ENCODE measurements at places on chromosomes 6 and 20.
A peak's percentile ranks its signal among the peaks of the same experiment; 100 is the strongest.

GRCh38 chr6:121944354-121944753 lies 455.1 kb upstream of the HSF2 start:
- no peak for DNase-seq

DNA sequence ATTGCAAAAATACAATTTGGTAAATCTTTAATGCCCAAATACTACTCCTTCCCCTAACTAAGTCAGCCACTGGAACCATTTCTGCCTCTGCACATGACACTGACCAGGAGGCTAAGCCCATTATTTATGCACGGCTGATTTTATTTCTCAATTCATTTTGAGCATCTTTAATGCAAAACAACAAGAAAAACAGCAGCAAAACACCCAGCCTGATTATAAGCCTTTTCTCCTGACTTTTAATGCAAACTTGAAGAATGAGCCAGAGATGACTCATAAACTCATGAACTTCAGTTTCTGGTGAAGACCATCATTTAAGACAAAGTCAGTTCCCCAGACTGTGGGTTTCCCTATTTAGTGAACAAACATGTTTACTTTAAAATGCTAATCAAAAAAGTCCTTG lies 51.6 kb downstream of the CYP24A1 start:
- no peak for DNase-seq

DNA sequence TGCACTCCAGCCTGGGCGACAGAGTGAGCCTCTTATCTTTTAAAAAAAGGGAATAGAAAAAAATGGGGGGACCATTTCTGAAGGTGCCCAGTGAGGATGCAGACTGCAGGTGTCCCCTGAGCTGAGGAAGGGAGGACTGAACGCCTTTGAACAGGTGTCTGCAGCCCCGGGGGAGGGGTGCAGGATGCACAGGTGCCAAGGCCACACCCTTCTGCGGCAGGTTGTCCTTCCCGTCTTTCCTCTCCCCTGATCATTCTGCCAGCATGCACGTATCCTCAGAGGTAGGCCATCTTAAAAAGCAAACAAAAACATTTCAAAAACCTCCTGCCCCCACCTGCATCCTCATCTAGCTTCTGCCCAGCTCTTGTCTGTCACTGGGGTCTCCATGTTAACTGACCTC lies 101.3 kb downstream of the MTHFD1L start:
- no peak for DNase-seq

DNA sequence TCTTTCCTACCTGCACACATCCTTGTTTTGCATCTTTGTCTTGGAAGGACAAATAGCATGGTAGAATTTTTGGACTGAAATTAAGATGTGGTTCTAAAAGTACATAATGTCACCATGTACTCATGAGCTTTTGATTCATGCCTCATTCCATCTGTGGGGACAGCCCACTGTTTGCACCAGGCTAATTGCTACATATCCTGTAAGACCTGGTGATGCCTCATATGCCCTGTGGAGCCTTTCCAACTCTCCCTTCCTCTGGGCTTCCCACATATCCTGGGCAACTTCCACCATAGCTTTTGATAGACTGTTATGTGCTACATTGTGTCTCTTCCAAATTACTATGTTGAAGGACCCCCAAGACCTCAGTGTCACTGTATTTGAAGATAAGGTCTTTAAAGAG lies 213.6 kb upstream of the PREP start:
- no peak for DNase-seq

GRCh38 chr6:92608751-92609150 lies 810.6 kb downstream of the EPHA7 start:
- no peak for DNase-seq

DNA sequence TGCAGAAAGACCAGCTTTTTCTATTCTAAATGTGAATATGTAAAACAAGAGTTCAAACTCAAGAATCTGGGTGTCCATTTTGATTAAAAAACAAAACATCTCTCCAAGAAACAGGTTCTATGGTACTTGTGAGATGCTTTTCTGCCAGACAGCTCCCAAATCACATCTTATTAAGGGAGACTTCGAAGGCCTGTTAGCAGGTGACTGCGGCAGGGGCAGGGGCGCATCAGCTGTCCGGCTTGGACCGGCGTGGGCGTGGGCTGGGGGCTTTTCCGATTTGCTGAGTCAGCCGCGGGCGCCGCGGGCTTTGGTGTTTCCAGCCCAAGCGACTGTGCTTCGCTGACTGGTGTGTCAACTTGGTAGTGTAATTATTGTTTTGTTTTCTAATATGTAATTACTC lies 32.6 kb downstream of the TFAP2A start:
- DNase-seq = no peak

GRCh38 chr20:52340036-52340634 lies 148.6 kb upstream of the ZFP64 start:
- no peak for DNase-seq

- DNase-seq = peak; percentile 40
These were observed 205.1 kb upstream of the GMDS start for GRCh38 chr6:2450546-2450945.

DNA sequence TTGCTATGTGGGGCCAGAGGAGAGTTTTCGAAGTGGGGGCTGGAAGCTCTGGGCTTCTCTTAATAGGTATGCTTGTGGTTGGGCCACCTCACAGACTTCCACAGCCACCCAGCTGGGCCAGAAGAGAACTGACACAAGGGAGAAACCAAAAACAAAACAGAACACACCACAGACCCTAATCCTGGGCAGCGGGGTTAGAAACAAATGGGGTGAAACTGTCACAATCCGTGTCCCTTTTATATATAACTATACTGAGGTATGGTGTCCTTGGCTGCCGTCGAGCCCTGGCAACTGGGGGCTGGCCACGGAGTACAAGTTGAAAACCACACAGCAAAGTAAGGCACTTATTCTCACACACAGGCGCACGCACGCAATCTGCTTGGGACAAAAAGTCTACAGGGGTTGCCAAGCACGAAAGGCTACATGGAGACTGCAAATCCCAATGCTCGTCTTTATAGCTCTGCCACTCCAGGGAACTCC lies 78.3 kb downstream of the TRAM2 start:
- no peak for DNase-seq

DNA sequence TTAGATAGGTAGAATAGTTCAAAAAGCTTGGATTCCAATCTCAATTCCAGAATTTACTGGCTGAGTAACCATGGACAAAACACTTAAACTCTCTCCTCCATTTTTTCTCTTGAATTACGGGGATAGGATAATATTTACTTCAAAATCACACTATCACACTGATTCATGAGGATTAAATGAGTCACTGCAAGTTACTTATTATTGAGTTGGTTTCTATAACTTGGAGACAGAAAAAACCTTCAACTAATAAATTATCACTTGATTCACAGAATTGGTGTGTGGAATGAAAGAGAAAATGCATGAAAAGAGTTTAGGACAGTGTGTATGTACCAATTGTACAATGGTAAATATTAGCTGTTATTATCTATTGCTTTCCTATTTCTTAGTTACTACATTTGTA lies 585.2 kb downstream of the PHF3 start:
- DNase-seq = no peak

DNA sequence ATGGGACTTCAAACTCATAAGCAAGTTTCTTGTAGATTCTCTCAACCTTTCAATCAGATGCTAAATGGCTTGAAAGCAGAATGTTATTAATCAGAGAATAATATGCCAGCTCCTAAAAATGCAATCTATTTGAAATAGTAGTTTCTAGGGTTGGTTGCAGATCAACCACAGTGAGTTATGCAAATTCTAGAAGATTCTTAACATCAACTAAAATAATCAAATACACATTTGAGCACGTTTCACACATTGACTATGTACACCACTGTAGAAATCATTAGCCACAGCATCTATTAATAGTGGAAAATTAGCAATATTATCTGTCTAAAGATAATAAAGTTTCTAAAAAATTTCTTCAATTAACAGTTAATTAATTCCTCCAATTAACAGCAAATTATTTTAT lies 141.9 kb upstream of the GJE1 start:
- DNase-seq = no peak

DNA sequence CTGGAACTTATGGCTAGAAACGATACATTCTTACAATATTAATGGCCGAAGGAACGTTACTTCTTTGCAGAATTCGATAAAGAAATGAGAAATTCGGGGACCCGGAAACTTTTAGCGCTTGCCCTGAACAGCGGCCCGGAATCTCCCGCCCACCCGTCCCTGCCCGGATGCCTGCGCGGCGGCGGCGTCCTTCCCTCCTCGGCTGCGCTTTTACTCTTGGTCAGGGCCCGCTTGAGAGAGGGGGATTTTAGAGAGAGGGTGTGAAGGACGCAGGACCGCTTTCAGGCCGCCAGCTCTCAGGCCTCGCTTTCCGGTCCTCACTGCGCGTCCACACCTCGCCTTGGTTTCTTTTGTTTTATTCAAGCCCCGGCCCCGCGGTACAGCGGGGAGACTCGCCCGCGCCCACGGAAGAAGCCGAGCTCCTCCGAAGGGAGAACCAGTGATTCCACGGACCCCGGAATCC lies 243.7 kb downstream of the ARID1B start:
- DNase-seq = peak; percentile 66

DNA sequence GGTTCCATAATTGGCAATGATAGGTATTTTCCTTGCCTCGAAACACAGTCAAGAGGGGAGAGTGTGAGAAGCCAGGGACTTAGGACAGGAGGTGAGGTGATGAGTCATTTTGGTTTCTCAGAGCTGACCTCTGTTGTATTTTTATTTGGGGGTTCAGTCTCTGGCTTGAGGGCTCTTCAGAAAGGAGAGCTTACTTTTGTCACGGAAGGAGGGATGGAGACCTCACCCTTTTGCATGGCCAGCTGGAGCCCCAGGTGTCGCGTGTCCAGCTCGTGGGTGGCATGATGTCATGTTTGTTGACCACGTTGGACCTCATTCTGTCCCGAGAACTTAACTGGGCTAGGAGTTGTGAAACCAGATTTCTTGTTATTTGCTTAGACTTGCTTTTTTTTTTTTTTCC lies 293.9 kb downstream of the QKI start:
- no peak for DNase-seq

DNA sequence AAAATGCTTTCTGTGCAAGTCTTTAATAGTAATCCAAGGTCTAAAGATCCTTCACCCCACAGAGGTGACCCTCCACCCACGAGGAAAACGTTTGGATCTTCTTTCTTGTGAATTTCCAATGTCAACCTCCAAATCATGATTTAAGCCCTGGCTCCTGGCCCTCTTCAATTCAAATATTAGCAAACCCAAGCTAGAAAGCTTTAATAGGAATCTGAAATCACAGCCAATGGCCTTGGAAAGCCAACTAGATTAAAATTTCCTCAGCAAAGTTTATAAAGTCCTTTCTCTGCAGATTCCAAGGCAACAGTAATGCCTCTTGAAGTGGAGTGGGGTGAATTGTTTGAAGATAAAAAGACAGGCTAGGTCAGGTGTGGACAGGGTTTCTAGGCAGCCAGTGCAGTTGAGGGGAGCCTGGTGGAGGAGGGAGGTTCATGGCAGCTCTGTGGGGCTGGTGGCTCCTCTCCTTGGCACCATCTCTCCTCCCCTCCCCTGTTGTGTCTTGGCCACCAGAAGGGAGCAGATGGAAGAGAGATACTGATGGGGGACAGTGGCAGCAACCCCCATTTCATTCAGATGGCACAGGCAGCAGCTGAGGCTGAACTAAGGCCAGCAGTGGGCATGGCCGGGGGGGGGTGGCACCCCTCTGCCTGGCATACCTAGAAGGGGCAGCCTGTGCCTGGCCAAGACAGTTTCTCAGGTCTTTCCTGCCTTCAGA lies 12.0 kb upstream of the UQCC2 start:
- no peak for DNase-seq

DNA sequence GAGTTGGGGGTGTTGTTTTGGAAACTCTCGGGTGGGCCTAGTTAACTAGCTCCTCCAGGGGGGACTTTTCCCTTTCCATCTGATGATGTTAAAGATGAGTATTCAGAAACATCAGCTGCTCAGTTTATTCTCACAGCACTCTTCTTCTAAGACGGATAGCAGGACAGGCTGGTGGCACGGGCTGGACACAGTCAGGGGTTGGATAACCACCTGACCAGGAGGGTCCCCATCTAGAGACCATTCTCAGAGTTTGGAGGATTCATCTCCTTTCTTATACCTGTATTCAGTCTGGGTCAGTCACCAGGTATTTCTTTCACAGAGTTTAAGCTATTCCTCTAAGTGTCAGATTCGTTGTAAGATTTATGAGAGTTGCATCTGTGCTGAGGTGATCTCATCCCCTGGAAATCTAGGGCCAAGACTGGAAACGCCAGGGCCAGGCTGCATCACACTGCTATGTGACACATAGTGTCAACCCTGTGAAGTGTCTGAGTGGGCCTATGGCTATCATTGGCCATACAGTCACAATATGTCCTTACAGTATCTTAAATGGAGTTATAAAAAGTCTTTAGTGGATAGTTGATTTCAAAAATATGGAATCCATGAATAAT lies 111.7 kb downstream of the FAM50B start:
- no peak for DNase-seq

DNA sequence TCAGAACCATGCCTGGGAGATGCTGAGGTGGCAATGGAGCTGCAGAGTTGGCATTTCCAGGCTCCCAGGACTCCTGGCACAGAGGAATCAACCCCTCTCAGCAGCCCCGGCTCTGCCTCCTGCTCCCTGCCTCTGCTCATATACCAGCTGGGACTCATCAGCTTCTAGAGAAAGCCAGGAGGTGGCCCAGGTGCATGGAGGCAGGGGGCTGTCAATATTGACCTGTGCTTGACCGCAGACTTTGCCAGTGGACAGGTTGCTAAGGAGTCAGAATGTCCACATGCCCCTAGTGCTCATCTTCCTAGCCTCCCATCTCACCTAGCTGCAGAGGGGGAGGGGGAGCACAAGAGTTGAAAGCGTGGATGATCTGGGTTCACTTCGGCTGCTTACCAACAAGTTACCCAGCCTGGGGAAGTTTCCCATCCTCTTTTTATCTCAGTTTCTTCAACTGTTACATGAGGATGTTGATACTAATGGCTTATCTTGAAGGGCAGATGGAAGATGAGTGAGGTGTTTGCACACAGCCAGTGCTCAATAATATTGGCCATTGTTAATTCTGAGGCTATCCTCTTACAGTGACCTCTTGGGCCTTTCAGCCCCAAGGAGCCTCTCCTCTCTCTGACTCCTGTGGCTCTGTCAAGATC lies 9.2 kb upstream of the SCRT2 start:
- DNase-seq = no peak

All from body of pancreas (tissue), 4 donors.